ENCODE measurements at places on chromosomes 2 and 18.
A peak's percentile ranks its signal among the peaks of the same experiment; 100 is the strongest.

GRCh38 chr2:3793249-3793648 is 89.9 kb downstream of the DCDC2C start:
- no peak for DNase-seq

DNA sequence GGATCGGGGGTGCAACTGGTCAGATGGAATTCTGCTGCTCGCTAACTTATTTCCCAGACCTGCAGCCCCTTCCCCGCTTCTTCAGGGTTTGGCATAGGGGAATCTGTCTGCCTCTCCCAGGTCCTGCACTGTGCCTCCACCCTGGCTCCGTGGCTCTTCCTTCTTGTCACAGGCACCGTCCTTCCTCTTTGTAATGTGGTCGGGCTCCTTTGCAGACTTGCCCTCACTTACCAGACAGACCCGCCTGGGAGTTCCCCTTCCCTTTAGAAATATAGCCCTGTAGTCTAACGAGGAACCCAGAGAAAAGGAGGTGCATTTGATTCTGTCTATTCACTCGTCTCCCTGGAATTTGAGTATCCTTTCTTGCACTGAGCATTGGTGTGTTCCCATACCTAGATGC is 63.9 kb upstream of the PAX8 start:
- DNase-seq: peak; percentile 57

- no peak for DNase-seq
Measured at GRCh38 chr2:166344286-166345113, 31.2 kb downstream of the SCN9A start.

DNA sequence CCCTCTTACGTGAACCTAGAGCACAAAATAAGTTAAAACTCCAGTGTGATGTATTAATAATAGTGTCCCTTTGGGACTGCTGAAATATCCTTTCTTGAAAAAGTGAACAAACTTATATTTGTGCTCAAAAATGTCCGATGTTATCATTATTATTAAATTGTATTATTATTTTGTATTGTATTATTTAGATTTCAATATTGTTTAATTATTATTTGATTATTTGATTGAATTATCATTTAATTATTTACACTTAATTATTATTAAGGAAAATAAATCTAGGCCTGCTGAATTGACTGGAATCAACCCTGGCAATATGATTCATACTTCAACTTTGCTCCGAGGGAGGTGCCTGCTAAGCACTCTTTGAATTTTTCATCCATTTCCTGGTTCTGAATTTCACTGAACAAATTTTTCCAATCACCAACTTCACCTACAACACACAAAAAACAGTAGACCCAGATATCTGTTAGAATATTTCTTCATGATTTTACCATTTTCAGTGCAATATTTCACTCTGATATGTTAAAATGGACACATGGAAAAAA is 10.9 kb upstream of the EIF2AK2 start:
- DNase-seq: no peak

- no peak for DNase-seq
Measured at GRCh38 chr2:88530081-88530480, 77.6 kb upstream of the FOXI3 start.

GRCh38 chr2:223114170-223114569 is 62.2 kb downstream of the KCNE4 start:
- DNase-seq: no peak

DNA sequence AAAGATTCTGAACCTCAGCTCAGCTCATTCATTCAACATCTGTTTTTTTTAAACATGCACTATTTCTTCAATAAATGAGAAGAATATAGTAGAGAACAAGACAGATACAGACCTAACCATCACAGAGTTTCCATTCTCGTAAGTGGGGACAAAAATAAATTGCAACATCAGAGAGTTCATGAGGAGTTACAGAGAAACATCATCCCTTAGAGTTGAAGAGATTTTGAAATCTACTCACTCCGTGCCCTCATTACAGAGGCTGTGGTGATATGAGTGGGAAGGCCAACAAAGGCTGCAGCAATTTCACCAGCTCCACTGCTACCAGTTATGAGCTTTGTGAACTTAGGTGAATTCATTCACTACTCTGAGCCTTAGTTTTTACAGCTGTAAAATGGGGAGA is 399.3 kb downstream of the BCL11A start:
- DNase-seq: no peak

DNA sequence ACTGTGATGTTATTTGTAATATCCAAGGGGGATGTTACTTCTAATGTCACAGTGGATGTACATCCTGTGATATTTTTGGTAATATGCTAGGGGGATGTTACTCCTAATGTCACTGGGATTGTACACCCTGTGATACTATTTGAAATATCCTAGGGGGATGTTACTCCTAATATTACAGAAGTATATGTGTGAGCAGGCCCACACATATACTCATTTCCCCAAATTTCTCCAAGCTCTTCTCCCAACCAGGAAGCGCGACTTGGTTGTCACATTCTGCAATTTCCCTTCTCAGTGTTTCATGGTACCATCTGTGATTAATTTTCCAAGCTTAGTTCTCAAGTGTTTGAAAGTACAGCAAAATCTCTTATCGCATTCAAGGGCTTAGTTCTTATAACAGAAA is 29.5 kb upstream of the CHN1 start:
- DNase-seq: no peak

- no peak for DNase-seq
Measured at GRCh38 chr2:108323619-108324018, 34.9 kb downstream of the SULT1C2 start.

DNA sequence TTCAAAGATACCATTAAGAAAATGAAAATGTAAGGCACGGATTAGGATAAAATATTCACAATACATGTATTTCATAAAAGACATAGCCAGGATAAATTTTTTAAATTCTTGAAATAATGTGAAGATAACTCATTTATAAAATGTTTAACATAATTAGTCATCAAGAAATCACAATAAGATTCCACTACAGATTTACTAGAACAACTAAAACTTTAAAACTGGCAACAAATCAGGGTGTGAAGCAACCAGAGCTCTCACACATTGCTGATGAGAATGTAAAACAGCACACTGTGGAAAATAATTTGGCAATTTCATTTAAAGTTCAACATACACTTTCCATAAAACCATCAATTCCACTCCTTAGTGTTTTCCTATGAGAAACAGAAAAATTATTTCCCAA is 89.6 kb upstream of the UBE2E3 start:
- no peak for DNase-seq

- DNase-seq: no peak
Measured at GRCh38 chr18:32042337-32042736, 23.7 kb downstream of the RNF125 start.
